ENCODE measurements at places on chromosomes 4 and X.

DNA sequence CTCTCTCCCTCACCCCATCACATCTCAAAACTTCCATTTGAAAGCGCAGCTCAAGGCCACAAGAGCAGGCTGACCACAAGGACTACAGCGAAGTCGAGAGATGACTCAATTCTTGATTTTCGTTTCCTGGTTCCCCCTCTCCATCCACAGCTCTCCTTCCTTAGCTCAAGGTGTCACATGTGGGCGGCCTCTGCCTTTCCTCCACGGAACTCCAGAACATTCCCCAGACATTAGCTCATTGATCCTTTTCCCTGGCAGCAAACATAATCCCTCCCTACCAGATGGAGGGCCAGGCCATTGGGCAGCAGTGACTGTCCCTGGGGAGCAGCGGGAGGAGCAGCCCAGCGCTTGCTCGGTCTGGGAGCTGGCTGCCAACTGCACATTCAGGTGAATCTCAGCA lies 56.3 kb downstream of the CCDC149 start:
- no peak for DNase-seq

DNA sequence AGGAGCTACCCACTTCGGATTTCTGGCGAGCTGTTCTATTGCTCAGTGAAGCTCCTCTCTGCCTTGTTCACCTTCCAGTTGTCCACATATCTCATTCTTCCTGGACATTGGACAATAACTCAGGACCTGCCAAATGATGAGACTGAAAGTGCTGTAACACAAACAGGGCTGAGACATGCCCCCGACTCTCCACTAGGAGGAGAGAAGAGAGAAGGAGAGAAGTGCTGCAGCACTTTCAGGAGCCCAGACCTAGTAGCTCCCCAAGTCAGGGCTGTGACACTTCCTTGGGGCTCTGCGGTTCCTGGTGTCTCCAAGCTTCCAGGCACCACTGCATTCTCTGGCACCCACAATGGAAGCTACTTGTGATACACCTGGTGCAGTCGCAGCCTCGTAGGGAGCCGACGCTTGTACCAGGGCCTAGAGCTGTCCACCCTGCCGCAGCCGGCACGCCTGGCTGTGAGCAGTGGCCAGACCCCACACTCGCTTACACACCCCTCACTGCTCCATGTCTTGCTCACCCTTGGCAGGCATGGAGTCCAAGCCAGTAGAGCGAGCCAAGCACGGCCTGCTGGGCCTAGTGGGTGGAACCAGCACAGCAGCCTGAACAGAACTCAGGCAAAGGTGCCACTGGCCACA lies 234.9 kb downstream of the TECRL start:
- DNase-seq: no peak

DNA sequence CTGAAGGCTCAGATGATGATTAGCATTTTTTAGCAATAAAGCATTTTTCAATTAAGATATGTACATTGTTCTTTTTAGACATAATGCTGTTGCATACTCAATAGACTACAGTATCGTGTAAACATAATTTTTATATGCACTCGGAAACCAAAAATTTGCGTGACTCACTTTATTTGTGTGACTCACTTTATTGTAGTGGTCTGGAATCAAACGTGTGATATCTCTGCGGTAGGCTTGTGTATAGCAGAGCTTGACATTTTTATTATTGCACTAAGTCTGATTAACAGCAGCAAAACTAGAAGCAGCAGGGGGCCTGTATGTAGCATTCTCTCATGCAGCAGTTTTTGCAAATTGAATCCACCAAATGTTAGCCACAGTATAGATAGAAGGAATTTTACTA lies 119.1 kb upstream of the PRDX4 start:
- DNase-seq: no peak

DNA sequence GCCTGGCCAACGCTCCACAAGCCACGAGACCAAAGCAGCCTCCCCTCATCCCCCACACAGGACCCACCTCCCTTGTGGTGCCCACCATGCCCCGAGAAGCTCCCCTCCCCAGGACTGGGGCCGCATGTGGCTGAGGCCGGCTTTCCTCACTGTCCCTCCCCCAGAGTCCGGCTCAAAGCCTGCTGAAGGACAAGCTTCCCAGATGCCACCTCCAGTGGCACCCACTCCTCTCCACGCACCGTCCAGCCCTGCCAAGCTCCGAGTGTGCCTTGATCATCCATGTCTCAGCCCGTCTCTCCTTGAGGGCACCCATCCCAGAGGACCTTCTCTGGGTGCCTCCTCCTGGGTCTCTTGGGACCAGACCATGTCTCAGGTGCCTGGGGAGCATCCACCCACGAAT lies 58.8 kb upstream of the MXD4 start:
- DNase-seq: no peak

DNA sequence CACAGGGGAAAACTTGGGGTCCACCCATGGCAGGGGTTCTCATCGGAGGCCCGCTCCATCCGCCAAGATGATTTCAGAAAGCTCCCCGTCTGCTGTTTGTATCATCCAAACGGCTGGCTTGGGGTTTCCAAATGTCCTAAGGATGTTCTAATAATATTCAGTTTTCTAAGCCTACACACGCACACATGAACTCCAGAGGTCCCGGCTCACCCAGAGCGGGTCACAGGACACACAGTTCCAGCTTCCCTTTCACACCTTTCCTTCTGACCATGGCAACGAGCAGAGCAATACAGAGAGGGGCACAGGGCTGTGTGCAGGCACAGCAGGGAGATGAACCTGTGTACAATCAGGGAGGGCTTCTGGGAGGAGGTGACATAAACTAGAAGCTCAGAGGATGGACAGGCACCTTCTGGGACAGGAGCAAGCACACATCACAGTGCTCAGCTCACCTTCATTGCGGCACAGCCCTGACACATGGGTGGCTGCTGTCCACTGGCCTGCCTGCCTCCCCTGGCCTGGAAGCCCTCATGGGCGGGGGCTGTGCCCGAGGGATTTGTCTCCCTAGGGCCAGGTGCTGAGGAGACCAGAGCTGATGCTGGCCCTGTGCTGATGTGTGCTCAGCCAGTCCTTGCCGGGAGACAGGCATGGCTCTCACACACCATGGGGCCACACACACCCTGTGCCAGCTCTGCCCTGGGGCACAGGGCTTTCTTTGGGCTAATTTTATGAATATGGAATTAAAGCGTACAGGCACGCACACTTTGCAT lies 44.8 kb downstream of the ABLIM2 start:
- no peak for DNase-seq

- DNase-seq: no peak
Observed at GRCh38 chr4:58247792-58248191, 1137.6 kb upstream of the IGFBP7 start.

DNA sequence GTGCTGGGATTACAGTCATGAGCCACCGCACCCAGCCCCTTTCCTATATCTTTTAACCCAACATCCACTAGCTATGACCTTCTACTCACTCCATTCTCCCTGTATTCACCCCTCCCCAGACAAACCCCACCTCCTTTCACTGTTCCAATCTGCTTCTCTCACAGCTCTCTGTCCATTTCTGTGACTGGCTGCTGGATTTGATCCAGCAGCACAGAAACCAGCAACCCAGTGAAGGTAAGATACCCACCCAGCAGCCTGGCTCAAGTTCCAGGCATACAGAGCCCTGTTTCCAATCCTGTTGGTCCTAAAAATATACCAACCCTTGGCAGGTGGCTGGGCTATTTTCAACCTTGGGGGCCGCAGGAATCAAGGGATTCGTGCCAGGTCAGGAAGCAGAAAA lies 56.9 kb upstream of the SMIM10 start:
- no peak for DNase-seq

DNA sequence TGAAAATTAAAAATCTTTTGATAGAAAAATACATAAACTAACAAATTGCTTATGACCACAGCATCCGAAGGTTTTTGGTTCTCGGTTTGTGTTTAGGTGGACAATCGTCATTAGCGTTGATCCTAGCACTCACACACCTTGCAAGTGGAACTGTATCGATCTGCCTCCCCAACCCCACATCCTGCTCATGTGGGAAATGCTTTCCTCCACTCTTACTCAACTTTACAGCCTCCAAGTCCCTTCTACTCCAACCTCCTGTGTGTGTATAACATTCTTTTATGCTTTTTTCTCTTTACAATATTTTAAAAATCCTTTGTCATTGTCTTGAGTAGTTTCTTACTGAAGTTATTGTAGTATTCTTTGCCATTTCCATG lies 15.6 kb upstream of the TMEM131L start:
- no peak for DNase-seq

DNA sequence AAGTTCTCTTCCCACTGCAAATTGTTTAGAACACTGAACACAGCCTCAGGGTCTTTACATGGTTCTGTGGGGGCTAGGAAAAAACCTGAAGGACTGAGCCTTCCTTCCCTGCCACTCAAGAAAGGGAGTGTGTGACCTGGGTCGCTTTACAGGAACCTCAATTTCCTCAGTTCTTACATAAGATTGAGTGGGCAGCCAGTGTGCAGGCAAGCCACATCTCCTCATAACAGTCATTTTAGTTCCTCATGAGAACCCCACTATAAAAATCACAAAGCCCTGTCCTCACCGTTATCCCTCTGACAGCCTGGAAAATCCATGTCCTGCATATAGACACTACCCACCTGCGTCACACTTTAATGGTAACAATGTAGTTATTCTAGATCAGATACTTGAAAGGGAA lies 2.1 kb upstream of the ETDC start:
- DNase-seq: peak; percentile 39

DNA sequence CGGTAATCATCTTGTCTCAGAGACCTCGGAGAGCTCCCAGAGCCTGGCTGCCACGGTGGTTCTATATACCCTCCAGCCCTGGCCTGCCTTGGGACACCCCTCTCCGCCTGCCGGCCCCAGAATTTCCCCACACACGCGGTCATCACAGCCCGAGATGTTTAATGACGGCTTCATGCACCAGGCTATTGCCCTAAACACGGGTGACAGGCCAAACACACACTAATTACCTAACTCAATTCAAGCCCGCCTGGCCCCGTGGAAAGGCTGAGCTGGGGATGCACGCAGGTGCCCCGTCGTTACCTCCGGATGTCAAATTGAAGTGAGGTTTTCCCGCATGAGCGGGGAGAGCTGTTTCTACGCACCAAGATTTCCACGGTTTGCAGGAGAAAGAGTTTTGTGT lies 72.9 kb upstream of the PPP2R3B start:
- DNase-seq: no peak

DNA sequence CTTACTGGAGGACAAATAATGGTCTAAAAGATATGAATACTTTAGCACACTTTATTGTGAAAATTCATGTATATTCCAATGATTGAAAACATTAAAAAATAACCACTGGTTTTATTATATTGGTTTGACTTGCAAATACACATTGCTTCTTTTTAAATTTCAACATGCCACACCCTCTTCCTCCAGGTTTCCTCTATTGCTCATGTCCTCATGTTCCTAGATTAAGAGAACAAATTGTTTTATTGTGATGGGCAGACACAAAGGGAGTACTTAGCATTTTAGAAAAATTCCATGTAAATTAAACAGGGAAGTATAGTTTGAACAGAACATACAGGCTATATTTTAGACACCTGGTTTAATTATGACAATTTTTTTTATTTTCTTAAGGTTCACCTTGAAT lies 230.6 kb upstream of the GPRIN3 start:
- DNase-seq: no peak

DNA sequence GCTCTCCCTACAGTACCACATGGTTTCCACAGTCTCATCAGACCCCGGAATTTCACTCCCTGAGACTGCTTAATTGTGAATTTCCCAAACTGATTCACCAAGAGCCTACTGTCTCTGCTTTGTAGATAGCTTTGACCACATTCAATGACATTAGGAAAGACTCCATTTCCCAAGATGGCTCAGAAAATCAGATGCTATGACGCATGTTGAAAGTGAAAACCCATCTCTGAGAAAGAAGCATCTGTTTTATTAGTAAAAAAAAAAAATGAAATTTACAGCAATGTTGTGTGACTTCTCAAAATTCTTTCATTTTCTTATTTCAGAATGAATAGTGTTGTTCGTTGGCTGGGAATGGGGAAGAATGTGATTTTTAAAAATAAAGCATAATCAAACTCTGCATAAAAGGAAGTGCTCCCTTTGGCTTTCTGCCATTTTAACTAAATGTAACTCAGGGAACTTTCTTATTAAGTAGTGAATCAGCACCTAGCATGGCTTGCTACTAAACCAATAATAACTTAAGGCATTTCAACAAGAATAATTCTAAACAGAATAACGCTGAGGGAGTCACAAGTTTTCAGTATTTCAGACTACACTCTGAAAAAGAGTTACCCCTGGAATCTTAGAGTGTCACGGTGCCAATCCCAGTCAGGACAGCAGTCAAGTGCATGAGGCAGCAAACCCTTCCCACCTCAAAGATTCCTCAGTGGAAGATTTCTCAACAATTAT lies 97.4 kb upstream of the MYOZ2 start:
- DNase-seq: peak; percentile 98

- DNase-seq: peak; percentile 55
Observed at GRCh38 chr4:25925486-25926201, 11.6 kb downstream of the SMIM20 start.

GRCh38 chrX:30228526-30228925 lies 1.9 kb upstream of the MAGEB3 start:
- DNase-seq: no peak

GRCh38 chr4:25873632-25874129 lies 10.9 kb upstream of the SEL1L3 start:
- no peak for DNase-seq

GRCh38 chr4:173200103-173200884 lies 31.7 kb downstream of the GALNT7 start:
- no peak for DNase-seq

GRCh38 chr4:106312377-106312776 lies 3.6 kb downstream of the TBCK start:
- no peak for DNase-seq

- no peak for DNase-seq
Observed at GRCh38 chrX:107677501-107677901, 49.2 kb downstream of the PRPS1 start.

GRCh38 chr4:110475881-110476818 lies at the start of gene ENPEP:
Gene ENPEP, plus strand, starts transcription at chr4:110476155. Its CDS starts 260 bp downstream, at chr4:110476415.
- no peak for DNase-seq

DNA sequence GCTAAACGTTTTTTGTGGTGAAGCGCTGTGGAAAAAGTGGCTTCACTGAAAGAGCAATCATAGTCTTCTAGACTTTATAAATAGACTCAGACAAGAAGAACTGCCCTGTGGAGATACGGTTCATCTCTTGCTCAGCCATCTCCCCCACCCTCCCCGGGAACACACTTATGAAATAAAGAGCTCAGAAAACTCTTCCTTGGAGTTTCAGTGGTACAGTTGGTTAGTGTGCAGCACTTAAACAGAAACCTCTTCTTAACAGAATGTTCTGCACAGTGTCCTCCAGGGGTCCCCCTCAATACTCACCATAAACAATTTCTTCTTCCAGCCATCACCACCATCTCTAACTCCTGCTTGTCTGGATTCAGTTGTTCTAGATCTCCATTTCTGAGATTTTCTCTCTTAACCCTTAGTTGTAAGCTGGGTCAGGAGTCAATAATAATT lies 313.0 kb downstream of the ARHGAP10 start:
- DNase-seq: no peak

GRCh38 chr4:7007142-7007907 lies 35.8 kb upstream of the TADA2B start:
- DNase-seq: no peak

DNA sequence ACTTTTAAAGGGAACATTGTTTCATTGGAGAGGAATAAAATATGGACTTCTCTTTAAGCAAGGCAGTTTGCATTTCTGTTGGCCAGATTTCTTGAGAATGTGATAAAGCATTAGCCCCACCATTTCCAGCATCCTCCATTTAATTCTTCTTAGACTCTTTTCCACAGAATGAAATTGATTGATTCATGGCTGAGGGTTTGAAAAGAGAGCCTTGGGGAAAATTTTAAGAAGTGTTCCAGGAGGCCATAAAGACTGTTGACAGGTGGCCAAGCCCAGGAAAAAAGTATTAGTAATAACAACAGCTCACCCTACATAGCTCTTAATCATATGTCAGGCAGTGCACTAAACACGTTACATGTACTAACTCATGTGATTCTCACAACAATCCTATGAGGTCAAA lies 53.4 kb downstream of the SHROOM3 start:
- no peak for DNase-seq
